Gastrocnemius medialis (tissue), 4 donors: ENCODE measurements at places on chromosomes 4 and X. TPM values are rescaled to one million over a fixed set of nuclear protein-coding genes. Genes with fewer than 3 reads are reported as not detected.

- DNase-seq, result no peak
These were observed 173.9 kb downstream of the CHIC2 start for GRCh38 chr4:53890461-53890860.

GRCh38 chr4:171067422-171067821, 745.8 kb upstream of the GALNTL6 start:
- DNase-seq, result no peak

GRCh38 chr4:123621072-123621705, 224.6 kb downstream of the SPRY1 start:
- DNase-seq, result no peak

Gene UVSSA
- total RNA-seq, result 11.4 TPM

Gene PDE6B
- total RNA-seq, result not detected
